CD4-positive, alpha-beta T cell treated with Interleukin-21 for 1 hour (primary cell): ENCODE measurements at places on chromosomes 7 and 10.

DNA sequence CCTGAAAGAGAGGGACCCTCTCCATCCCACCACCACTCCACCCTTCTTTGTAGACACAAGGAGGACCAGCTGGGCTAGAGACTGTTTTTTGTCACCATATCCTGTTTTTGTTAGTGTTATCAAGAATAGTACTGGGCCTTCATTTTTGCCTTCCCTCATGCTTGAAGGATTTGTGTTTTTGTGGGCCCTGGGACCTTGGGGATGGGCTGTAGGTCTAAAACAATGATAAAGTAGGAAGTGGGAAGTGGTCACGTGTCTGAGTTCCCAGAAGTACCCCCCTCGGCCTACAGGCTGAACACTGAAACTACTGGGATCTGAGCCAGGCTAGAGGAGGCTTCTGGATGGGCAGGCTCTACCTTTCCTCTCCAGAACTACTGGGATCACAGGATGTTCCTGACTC is 8.9 kb downstream of the AGFG2 start:
- DNase-seq, result no peak

GRCh38 chr7:43033369-43033768 is 79.1 kb upstream of the HECW1 start:
- no peak for DNase-seq

- no peak for DNase-seq
Observed at GRCh38 chr7:17745610-17746009, 194.7 kb downstream of the SNX13 start.

- no peak for DNase-seq
Observed at GRCh38 chr10:85531706-85532105, 834.9 kb downstream of the GRID1 start.

DNA sequence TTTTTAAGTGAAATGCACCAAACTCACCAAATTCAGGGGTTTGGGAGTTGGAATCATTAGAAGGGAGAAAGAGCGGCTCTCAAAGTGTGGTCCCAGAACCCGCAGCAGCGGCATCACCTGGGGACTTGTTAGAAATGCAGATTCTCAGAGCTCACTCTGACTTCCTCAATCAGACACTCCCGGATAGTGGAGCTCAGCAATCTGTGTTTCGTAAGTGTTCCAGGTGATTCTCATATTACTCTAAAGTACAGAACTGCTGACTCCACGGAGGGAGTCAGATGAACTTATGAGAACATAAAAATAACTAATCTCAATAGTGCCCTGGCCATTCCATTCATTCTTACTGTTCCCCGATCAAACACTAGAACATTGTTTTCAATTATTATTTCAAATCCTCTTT is 358.7 kb upstream of the MYO3A start:
- DNase-seq, result no peak

DNA sequence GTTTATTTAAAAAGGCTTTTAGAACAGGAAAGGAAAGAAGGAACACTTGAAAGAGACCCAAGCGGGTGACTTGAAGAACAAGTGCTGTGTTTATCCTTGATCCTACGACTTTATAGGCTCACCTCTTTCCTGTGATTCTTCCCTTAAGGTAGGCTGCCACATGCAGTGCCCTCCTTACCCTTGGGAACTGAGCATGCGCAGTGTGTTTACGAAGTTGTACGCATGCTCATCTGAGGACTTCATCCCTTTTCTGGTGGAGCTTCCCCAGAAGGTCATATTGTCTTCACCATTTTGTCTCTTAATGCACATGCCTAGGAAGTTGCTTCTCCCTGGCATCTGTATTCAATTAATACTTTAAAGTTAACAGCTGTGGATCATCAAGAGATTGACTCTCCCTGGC is 49.9 kb upstream of the VOPP1 start:
- DNase-seq, result no peak

DNA sequence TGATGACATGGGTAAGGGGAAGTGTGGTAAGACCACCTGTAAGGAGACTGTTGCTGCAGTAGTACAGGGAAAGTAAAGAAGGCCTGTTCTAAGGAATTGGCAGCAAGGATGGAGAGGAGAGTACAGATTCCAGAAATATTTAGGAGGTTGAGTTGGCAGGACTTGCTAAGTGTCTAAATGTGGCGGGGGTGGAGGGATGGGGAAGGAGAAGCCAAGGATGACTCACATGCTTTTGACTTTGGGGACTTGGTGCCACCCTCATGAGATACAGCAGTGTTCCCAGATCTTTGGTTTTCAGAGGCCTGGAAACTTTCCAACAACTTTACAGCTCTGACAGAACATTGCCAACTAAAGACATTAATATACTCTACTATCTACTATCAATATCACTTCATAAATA is 45.4 kb downstream of the CDK6 start:
- DNase-seq, result no peak

- DNase-seq, result no peak
Observed at GRCh38 chr10:59266321-59266720, 89.9 kb downstream of the PHYHIPL start.

DNA sequence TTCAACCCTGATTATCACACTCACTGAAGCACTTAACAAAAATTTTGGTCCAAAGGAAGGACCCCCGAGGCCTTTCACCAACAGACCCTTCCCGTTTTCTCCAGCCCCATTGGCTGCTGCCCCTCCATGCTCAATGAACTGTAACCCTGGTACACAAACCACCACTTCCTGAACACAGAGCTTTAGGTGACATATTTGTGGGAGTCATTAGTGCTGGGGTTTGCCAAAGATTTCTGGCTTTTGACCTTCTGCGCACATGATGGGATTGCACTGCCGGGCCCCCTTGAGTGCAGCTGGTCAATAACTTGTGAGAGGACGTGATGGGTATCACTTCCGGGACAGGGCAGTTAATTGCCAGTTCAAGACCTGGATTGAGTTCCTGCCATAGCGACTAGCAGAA is 9.0 kb upstream of the CAMK1D start:
- no peak for DNase-seq

DNA sequence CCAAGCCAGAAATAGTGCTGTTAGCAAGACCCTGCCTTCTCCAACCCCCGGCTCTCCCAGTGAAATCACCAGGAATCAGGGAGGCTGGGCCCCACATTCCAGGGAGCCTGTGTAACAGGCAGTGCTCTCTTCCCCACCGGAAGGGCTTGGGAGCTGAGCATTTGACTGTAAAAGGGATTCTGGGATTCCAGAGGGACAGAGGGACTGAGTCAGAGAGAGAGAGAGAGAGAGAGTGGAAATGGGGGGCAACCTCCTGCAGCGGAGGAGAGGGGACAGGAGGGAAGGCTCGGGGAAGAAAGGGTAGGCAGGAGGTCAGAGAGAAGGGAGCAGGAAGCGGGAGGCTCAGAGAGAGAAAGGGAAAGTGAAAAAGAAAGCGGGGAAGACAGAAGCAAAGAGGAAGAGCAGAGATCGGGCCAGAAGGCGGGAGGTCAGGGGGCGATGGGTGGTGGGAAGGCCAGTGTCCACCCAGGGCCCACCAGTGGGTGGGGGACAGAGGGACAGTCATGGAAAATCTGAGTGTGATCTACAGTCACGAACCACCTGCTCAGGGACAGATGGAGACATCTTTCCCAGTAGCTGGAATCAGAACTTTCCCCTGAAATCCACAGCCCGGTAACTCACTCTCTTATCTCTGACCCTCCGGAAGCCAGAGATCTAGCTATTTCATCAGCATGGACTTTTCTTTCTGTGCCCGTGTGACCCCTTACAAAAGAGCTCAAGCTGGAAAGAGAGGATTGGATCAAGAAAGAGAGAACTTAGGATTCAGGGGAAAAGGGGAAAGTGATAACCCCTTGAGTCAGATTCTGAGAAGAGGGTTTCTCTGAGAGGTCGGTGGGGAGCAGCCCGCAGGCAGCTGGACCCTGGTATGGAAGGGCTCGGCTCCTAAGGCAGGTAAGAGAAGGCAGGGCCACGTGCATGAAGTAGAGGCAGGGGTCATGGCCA is 4.6 kb upstream of the SERPINE1 start:
- DNase-seq, result no peak

DNA sequence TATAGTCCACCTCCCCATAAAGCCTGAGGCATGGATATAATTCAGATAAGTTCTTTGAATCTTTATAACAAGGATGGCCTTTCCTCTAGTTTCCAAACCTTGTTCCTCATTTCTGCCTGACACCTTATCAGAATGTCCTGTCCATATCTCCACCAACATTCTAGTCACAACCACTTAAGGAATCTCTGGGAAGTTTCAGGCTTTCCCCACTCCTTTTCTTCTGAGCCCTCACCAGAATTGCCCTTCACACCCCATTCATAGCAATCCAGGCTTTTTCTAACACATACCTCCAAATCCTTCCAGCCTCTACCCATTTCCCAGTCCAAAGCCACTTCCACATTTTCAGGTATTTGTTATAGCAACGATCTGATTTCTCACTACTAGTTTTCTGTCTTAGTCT is 18.0 kb upstream of the DIP2C start:
- no peak for DNase-seq

- no peak for DNase-seq
Observed at GRCh38 chr7:2376351-2377154, 21.9 kb downstream of the EIF3B start.

DNA sequence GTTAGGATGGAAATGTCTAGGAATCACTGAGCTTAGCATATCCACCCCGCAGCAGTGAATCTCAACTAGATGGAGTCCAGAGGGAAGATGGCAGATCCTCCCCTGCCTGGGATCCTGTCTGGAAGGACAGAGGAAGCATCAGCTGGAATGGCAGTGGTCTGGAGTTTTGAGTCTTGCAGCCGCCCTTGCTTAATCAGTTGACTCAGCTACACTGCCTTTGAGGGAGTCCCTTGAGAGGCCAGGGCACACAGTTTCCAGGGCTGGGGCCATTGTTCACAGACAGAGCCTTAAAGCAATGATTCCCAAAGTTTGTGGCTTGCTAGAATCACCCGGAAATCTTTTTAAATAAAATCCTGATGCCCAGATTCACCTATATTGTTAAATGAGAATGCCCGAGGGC is 128.1 kb downstream of the NT5C2 start:
- no peak for DNase-seq

- DNase-seq, result no peak
Observed at GRCh38 chr7:94556028-94556427, 46.4 kb downstream of the CASD1 start.

GRCh38 chr7:24192053-24192452 is 91.9 kb upstream of the NPY start:
- no peak for DNase-seq

DNA sequence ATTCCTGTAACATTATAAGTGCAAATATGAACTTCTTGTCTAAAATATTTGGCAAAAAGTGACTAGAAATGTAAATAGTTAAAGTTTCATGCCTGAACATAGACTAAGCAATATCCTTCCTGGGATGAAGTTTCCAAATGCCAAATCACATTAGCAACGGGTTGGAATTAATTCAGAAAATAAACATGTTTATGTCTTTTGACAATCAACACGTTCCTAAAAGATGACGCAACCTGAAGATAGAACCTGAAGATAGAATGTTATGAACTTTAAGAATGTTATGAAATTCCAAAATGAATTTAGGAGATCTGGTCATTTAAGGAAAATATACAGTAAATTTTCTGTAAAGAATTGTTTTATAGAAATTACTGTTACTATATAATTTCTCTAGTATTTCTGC is 9.2 kb downstream of the LAMB4 start:
- DNase-seq, result no peak

DNA sequence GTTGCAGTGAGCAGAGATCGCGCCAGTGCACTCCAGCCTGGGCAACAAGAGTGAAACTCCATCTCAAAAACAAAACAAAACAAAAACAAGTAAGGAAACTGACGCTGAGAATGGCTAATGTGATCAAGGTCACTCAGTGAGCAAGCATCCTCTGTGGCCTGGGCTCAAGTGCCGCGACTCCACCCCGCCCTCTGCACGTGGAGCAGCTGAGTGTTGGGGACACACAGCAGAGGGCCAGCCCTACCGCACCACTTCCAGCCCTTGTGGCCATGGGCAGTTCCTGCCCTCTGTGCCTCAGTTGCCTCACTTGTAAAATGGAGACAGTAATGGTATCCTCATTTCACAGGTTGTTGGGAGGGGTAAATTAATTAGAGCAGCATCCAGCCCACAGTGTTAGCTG is 21.0 kb upstream of the OPALIN start:
- no peak for DNase-seq

- DNase-seq, result no peak
Observed at GRCh38 chr10:57706576-57707299, 561.0 kb downstream of the IPMK start.

DNA sequence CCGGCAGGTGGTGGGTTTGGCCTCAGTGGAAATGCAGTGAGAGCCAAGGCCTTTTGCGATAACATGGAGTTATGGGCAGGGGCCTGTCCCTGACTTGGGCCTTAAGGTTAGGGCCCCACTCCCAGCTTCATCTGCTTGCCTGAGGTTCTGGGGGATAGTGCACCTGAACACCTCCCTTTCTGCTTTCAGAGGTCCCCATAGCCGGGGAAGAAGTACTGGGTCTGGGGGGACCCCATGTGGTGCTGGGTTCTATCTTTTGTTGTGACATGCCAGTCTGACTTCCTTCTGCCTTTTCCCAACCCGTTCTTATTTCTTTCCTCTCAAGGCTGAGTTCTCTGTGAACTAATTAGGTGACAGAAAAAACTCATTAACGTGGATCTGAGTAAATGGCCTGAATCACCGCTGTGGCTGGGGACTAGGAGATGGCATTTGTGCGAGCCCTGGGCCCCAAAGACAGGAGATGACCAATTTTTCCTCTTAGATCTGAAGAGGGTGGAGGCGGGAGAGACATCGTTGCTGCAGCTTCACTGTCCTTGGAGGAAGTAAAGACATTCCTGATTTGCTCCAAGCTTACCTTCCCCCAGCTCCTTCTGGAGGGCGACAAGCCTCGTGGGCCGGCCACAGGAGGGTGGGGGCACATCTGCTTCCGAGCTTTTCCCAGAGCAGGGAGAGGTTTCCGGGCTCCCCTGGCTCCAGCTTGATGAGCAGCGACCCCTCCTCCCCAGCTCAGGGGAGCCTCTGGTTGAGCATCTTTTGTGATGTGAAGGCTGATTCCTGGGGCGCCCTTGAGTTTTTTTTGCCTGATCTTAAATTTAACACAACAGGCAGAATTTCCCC is 2.0 kb downstream of the AGAP3 start:
- DNase-seq, result no peak

- DNase-seq, result no peak
Observed at GRCh38 chr7:121872831-121873288, at the start of gene PTPRZ1. PTPRZ1 (plus strand) TSS chr7:121873161; CDS start chr7:121873500, 339 bp downstream.

GRCh38 chr7:155789001-155789725 is 23.1 kb downstream of the SHH start:
- DNase-seq, result no peak

DNA sequence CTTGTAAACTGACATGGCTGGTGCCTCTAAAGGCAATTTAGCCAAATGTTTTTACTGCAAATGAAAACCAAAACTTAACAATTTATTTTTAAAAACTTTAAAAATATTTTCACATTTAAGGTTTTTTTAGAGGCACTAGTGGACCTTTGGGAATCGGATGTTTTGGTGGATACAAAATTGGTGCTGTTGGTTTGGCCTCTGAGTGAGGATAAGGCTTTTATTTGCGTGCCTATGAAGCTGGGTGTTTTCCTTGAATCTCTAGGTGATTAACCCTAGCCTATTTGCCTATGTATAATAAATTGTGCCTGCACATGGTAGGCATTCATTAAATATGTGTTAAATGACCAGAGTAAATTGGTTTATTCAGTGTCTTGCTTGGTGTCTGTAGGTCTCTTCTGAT is 2.9 kb upstream of the SGCE start:
- DNase-seq, result no peak
